Testis (tissue), 5 donors: ENCODE measurements at places on chromosomes 4 and X. TPM values are rescaled to one million over a fixed set of nuclear protein-coding genes. Genes with fewer than 3 reads are reported as not detected.

- no peak for DNase-seq
Measured at GRCh38 chrX:1102786-1103185, 109.7 kb downstream of the CRLF2 start.

GRCh38 chr4:113884655-113885054, 94.8 kb downstream of the ARSJ start:
- no peak for DNase-seq

DNA sequence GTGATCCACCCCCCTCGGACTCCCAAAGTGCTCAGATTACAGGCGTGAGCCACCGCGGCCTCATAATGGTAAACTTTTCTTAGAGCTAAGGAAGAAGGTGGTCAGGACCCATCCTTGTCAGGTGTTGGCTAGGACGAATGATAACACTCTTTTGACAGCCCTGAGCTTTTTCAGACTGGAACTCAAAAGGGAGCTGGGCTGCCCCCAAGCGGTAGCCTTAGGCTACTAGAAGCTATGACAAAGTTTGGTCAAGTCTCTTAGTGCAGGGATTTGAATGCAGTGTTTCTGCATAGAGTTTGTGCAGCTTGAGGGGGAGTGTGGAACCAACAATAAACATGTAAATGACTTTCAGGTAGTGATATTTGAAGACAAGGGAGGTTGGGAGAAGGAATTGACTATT, 11.8 kb upstream of the HSD17B10 start:
- DNase-seq, result peak; percentile 37

DNA sequence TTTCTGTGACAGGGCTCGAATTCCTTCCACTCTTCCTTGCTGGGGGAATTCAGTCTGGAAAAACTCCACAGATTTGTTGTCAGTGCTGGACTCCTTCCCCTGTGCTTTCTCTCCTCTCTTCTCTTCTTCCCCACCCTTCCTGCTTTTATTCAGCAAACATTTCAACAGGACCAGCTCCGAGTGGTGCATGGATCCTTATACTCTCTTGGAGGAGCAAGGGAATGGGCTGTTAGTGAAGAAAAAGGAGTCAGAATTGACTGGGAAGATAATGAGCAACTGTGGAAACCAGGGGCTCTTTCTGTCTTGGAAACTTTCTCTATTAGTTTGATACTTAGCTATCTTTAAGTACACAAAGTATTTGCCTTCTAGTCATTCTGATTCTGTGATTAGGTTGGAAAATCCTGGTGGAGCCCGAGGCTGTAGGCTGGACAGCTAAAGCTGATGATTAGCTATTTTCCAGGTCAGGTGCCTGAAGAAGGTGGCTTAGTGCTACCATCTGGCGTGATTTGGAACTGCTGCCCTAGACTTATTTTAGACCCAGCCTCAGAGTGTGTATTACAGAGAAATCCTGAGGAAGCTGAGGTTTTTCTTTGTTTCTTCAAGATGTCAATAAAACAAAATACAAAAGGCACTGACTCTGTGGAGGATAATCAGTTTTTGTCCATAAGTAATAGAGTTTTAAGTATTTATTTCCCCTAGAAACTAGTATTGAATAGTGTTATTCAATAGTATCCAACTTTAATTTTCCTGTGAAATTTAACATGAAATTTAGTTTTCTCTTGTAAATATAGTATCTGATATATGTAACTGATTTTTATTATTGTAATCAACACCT, 38.4 kb downstream of the NAP1L5 start:
- peak; percentile 71 for DNase-seq

- DNase-seq, result no peak
Measured at GRCh38 chr4:140866492-140867005, 110.4 kb upstream of the TBC1D9 start.

DNA sequence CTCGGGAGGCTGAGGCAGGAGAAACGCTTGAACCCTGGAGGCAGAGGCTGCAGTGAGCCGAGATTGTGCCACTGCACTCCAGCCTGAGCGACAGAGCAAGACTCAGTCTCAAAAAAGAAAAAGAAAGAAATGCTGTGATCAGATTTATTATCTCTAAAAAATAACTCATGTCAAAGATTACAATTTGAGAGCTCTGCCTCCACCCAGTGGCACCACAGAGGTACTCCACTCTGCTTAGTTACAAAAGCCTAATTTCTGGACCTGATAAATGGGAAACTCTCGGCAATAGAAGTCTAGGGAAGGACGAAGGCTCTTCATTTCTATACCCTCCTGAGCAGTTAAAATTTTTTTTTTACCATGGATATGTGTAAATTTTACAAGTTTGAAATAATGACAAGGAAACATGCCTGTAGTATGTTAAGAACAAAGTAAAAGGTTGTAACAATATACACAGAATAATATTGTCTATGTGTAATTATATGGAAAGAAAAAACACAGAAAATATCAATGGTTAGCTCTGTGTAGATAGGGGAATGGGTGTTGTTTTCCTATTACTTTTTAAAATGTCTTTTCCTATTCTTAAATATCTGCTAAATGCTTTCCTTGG, 149.8 kb downstream of the STIM2 start:
- peak; percentile 62 for DNase-seq

GRCh38 chr4:2400841-2401609, 17.4 kb downstream of the ZFYVE28 start:
- DNase-seq, result no peak

- no peak for DNase-seq
Measured at GRCh38 chr4:150771382-150771781, 189.4 kb downstream of the MAB21L2 start.

GRCh38 chrX:7889135-7889534, 38.1 kb downstream of the PNPLA4 start:
- DNase-seq, result no peak

DNA sequence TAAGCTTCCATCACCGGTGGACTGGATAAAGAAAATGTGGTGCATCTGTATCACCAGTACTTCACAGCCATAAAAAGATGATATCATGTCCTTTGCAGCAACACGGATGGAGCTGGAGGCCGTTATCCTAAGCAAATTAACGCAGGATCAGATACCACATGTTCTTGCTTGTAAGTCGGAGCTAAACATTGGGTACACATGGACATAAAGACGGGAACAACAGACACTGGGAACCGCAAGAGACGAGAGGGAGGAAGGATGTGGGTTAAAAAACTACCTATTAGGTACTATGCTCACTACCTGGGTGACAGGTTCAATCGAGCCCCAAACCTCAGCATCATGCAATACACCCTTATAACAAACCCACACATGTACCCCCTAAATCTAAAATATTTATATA, 16.3 kb upstream of the IDS start:
- DNase-seq, result no peak

SERPINA7 gene
- total RNA-seq, result not detected

CT45A10 gene
- 17.7 TPM for total RNA-seq

SCD5 gene
- 161 TPM for total RNA-seq

TTC29 gene
- 27.4 TPM for total RNA-seq

HDX gene
- 4.9 TPM for total RNA-seq

CTAG1B gene
- total RNA-seq, result 18.0 TPM

XPNPEP2 gene
- total RNA-seq, result 0.08 TPM
